ENCODE measurements at places on chromosomes 7 and 10.

DNA sequence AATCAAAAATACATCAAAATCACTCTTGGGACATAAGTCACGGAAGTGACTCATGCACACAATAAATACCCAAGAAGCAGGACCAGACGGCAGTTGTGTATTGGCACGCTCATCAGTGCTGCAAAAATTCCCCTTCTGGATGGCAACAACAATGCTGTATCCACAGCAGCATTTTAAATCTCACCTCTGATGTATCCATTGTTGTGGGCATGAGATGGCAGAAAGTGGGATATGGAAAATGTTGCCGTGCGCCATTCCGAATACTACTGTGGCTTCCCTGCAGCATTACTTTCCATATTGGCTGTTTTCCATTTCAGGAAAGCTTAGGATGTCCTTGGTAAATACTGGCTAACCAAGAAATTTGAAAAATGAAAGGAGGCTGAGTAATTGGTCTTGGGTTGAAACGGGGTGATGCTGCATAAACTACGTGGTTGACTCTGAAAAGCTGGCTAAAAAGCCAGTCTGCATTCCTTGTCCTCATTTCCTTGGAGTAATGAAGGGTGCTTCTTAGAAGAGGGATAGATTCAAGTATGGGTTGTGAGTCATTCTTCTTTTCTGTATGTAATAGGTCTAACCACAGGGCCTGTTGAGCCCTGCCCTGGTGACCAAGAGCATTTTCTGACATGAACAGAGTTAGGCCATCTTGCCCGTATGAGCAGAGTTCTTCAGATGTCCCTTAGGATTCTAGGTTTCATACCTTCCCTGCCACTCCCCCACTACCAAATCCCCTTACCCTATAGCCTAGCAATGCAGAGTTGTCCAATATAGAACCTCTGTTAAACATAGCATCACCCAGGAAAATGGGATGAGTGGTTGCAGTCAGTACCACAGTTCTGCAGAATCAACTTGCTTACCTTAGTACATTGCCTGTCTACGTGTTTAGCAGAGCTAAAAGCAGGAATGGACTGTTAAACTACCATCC, 36.3 kb upstream of the TOMM7 start:
- peak; percentile 98 for DNase-seq

DNA sequence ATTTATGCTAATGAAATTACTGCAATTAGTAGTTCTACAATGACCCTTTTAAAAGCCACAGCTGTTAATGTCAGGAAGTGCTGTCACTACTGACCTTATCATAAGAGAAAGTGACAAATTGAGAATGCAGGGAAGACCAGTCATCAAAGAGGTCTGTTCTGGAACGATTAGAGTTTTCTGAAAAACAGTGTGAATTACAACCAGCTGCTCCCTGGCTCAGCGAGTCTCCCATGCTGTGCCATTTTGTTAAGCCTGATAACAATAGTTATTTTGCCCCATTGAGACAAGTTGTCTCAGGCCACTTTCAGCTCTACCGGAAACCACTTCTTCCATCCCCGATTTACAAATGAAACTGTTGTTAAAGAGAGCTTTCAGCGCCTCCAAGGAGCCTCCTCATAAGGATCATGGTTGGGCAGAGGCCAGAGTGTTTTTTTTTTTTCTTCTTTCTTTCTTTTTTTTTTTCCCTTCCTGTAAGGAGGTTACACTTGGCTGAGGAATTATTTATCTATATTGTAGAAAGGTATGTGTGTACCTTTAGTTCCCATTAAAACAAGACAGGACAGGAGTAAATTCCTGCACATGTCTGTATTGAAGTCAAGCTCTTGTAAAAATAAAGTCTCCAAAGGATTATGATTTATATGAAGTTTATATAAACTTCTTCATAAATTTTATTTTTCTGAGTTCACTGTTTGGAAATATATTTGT, 173.6 kb downstream of the CDCA7L start:
- DNase-seq, result no peak

DNA sequence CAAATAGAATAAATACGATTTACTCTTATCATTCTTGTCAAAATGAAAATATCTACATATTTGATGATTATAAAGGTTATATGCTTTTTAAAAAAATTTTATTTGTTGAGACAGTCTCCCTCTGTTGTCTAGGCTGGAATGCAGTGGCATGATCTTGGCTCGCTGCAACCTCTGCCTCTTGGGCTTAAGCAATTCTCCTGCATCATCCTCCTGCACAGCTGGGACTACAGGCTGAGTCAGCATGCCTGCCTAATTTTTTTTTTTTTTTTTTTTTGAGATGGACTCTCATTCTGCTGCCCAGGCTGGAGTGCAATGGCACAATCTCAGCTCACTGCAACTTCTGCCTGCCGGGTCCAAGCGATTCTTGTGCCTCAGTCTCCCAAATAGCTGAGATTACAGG, 48.9 kb downstream of the PUS7 start:
- peak; percentile 68 for DNase-seq

DNA sequence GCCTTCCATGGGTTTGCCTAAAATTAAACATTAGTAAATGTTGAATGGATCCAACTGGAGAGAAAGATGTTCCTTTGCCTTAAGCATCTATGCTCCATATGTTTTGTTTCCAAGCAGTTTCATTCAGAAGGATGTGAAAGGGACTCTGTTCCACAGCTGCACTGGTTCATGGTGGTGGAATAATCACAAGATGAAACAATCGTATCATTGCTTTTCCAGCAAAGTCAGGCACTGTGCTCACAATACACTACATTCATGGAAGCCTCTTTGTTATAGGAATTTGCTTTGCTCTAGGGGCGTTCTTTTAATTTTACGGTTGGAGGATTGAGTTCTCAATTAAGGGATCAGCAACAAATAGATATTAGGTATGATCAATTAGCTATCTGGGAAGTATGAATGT, 33.8 kb downstream of the RAMP3 start:
- peak; percentile 17 for DNase-seq

DNA sequence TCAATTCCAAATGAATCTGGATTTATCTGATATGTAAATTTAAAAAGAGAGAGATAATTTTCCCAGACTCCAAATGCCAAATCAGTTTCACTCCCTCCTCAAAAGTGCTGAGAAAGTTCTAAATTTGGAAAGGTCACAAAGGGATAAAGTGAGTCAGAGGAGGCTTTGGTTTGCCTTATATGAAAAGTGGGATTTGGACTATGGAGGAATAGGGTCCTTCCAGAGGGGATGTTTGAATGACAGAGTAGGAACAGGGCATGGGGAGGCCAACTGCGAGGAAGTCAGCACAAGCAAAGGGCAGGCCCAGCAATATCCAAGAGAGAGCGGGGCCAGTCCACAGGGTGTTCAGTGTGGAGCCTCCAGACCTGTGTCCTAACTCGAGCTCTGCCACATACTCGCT, 9.8 kb upstream of the FAS start:
- peak; percentile 35 for DNase-seq

DNA sequence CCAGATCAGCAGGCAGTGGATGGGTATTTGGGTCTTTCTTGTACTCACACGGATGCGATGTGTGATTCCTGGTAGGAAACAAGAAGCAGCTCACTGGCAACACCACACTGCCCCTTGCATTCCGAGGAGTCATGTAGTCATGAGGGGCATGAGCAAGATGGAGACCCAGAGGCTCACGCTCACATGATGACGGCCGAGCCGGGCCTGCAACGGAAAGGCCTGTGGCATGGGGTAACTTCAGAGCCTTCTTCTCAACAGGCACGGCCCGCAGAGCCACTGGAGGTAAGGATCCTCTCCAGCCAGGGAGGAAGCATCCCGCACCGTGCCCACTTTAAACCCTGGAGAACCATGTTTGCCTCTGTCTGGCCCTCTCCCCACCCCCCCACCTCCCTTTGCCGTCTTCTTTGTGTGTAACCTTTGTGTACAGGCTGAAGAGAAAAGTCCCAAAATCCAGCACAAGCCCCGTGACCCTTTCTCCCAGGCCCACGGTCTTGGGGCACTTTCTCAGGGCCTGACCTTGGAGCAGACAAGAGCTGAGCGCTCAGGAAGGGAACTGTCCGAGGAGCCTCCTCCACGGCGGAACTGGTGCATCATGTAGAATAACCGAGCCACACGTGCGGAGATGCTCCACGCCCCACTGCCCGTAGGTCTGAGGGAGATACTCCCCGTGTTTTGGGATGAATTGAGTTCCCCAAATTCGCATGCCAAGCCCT, 516.4 kb downstream of the DNAJB6 start:
- DNase-seq, result no peak

DNA sequence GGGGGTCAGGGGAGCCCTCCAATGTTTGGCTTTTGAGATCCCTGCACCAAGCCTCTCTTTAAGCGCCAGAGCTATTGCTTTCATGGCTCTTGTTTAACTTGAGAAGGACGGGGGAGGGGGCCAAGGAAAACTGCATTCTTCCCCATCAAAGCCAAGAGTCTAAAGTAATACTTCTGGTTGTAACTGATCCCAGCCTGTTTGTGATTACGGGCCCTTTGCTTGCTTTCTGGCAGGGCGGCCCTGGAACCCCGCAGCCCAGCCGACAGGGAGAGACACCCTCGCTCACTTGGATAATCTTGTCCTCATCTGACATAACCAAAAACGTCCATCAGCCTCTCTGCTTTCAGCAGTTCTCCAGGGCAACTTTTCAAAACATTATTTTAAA, 154.7 kb downstream of the NEURL1 start:
- DNase-seq, result no peak

DNA sequence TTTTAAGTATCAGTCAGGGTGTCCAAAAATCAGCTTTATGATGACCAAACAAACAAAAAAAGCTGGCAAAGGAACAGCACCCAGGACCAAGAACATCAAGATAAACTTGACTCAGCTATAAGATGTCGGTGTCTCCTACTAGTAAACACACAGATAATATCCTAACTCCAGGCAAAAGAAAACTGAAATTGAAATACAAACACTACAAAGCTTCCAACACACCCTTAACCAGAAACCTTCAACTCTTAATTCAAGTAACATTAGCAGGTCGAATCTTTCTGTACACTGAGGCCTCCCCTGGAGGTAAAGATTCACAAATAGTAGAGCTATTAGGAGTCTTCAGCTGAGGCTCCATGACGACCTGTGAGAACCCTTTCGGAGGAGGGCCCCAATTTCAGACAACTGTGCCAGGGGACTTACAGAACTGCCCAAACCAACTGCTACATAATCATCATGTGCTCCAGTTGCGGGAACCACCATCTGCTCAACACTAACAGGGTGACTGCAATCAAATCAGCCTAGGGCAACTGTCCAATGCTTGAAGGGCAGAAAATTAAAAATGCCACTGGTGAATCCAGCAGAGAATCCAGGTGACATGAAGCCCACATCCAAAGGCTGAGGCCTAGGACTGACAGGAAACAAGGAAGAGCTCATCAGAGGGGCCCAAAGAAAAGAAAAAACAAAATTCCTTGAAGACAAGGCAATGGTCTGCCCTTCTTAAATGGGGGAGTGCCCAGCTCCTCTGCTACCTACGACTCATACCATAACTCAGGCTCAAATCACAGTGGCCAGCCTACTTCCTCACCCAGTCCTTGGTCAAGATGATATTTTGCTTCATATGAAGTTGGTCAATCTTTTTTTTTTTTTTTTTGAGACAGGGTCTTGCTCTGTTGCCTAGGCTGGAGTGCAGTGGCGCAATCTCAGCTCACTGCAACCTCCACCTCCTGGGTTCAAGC, 20.0 kb downstream of the XPNPEP1 start:
- peak; percentile 28 for DNase-seq

- DNase-seq, result no peak
Observed at GRCh38 chr10:131710142-131710861, 190.5 kb upstream of the PPP2R2D start.

GRCh38 chr10:132264966-132265889, 42.5 kb downstream of the STK32C start:
- DNase-seq, result no peak

Measured in RPMI7951 (cell line).